ENCODE measurements at places on chromosomes 1 and 21.

- no peak for DNase-seq
Observed at GRCh38 chr1:95096218-95096841, 20.8 kb upstream of the TLCD4 start.

- DNase-seq: no peak
Observed at GRCh38 chr1:16068356-16069270, 4.8 kb downstream of the FAM131C start.

DNA sequence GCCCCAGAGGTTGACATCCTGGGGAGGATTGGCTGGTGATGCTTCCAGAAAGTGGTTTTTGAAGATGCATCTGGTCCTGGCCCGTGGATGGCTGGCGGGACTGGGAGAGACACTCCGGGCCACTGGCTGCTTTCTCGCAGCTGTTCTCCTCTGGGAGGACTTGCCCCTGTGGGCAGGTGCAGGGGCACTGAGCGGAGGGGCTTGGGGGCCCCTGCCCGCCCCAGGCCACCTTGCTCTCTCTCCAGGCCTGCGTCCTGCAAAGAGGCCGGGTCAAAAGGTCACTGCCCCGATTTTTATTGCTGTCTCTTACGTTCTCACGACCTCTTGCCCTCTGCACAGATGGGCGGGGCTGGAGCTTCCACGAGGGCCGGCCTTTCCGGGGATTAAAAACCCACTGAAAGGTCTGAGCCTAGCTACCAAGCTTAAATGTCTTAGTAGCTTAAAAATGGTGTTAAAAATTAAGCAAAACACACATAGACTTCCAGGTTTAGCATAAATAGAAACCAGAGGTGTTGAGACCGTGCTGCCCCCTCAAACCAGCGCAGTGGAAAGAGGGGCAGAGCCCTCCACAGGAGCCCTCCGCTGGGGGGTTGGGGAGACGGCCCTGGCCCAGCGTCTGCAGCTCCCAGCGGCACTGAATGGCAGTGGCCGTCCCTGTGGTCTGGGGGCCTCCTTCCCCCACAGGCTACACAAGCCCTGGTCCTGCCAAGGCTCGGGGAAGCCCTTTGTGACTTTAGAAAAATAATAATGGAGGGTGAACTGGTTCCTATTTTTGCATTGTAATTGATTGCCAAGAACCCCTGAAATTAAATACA, 43.9 kb downstream of the SKI start:
- DNase-seq: no peak

GRCh38 chr1:177137814-177138213, 26.7 kb downstream of the ASTN1 start:
- no peak for DNase-seq

DNA sequence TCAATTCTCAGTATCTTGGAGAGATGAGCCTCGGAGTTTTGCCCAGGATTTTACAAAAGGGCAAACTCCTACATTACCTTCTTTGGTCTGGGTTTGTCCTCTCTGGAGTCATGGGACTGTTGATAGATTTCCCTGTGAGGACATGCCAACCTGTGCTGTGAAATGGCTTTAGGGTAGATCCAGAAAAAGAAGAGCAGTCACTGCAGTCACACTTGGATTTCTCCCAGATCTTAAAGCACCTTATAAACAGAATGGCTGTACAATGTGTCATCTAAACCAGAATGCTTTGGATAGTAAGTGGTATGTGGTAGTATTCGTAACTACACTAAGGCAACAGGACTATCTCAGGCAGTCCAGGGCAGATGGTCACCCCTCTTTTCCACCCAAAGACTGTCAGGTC, 1.9 kb upstream of the CSRP1 start:
- DNase-seq: no peak

- no peak for DNase-seq
Observed at GRCh38 chr1:101632548-101633272, 364.0 kb downstream of the OLFM3 start.

DNA sequence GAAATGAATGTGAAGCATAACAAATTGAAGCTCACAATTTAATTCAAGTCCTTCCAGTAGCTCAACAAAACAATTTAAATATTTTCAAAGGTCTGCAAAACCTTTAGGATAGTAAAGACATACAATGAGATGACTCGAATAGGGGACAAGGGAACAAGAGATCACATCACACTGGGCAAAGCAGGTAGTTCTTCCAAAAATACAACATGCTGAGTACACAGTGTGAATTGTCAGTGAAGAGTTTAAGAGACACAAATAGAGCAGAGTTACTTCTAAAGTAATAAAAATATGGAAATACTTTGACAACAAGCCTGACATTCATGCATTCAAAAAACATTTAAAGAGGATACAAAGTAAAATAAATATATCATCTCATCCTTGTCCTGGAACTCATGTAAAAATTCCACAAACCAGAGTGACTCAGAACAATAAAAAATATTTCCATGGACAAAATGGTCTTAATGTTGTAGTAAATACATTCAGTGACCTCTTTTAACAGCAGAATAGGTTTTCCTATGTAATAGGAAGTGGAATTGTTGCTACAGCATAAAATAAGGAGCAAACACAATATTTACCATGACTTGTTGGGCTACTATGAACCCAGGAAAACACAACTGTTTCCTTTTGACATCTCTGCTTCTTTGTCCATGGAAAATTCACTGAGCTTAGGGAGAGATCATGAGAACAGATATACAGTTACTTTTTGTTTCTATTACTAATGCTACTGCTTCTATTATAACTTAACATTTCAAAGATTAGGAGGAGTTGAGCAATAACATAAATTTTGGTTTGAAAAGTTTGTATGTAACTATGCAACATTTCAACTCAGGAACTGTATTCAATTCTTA, 83.7 kb upstream of the BCL10 start:
- DNase-seq: no peak

GRCh38 chr1:112614460-112615065, 4.4 kb downstream of the ST7L start:
- DNase-seq: no peak

GRCh38 chr1:227928811-227929375, 18.8 kb downstream of the WNT9A start:
- DNase-seq: no peak

- no peak for DNase-seq
Observed at GRCh38 chr1:210731597-210731996, 402.4 kb downstream of the KCNH1 start.

GRCh38 chr1:183180634-183181056, 5.4 kb upstream of the LAMC2 start:
- no peak for DNase-seq

DNA sequence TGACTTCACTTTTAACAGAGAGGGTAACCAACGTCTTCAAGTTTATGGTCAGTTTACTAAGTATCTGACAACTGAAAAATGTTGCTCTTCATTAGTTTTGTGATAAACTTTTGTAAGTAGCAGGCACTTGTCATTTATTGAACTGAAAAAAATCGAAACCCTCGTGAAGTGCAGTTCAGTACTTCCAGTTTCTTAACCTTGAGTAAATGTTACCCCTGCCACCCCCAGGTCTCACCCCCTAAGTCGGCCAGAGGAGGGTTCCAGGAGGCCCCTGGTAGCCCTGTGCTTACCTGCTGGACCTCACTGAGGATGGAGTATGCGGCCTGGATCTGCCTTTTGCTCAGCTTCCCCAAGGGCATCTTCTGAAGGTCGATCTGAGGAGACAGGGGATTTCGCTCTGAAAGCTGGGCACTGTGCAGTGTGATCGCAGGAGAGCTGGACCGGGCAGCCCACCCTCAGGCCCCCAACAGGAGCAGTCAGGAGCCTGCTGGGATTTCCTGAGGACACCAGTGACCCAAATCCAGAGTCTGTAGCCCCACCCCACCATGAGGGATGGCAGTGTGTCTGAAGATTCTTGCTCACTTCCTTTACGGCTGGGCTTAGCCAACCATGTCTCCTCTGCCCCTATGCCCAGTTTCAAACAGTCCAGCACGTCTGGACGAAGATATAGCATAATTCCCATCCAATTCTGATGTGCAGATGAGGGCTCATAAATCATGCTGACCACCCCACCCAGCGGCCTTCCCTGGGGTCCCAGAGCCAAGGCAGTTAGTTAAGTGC, 37.6 kb downstream of the PARP1 start:
- DNase-seq: no peak

GRCh38 chr1:2628933-2629626, 3.7 kb downstream of the MMEL1 start:
- no peak for DNase-seq

GRCh38 chr1:88726697-88727096, 42.6 kb downstream of the PKN2 start:
- DNase-seq: no peak
